ENCODE measurements at places on chromosomes 2 and 18.

GRCh38 chr18:44309185-44309584 lies 371.5 kb upstream of the SETBP1 start:
- DNase-seq, result no peak

- no peak for DNase-seq
These were observed 174.9 kb downstream of the RAB3GAP1 start for GRCh38 chr2:135226961-135227360.

GRCh38 chr2:45352506-45352905 lies 258.6 kb downstream of the SRBD1 start:
- DNase-seq, result no peak

GRCh38 chr2:96534141-96534540 lies 2.4 kb upstream of the ARID5A start:
- DNase-seq, result no peak

DNA sequence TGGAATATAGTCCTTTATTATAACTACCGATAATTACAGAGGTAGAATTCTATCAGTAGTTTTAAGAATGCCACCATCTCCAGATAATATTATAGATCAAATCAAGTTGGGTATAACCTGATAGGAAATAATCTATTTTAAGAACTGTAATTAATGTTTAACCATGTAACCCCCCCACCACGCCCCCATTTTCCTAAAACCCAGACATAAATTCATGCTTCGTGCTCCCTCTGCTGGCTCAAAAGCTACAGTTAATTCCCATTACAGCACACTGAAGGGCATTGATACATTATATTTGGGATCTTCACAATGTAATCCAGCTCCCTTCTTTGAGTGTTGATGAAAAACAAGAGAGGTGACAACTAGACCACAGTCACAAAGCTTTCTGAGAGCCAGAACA lies 228.0 kb upstream of the SMAD7 start:
- DNase-seq, result no peak

DNA sequence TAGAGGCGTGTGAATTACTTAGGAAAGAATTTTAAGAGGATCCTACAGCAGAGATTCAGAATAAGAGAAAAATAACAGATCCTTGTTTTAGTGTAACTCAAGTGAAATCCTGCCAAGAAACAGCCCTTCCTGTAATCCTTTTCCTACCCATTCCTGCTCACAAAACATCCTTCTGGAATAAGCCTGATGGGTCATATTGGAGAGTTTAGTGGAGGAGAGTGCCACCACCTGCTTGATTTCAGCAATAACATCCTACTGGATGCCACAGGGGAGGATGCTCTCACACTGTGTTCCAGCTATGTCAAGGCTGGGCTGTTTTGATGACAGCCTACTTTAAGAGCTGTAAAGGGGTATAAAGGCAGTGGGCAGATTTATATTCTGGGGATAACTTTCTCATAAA lies 54.8 kb upstream of the CCDC178 start:
- DNase-seq, result no peak

DNA sequence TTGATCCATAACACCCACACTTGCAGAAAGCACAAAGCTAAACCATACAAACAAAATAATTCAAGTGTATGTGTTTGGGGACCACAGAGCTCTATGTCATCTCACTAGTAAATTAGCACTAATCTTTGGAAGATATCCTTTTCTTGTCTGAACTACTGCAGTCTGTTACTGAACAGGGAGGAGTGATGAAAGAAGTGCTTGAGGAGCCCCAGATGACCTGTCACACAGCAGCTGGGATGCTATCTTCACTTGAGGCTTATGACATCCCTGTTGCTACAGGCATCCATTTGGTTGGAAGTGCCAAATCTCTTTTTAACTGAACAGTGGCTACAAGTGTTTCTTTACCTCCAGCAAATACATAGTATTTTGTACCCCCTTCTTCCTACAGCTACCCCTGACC lies 386.3 kb upstream of the CHAC2 start:
- no peak for DNase-seq

GRCh38 chr18:28793901-28794300 lies 617.0 kb upstream of the CDH2 start:
- DNase-seq, result no peak

DNA sequence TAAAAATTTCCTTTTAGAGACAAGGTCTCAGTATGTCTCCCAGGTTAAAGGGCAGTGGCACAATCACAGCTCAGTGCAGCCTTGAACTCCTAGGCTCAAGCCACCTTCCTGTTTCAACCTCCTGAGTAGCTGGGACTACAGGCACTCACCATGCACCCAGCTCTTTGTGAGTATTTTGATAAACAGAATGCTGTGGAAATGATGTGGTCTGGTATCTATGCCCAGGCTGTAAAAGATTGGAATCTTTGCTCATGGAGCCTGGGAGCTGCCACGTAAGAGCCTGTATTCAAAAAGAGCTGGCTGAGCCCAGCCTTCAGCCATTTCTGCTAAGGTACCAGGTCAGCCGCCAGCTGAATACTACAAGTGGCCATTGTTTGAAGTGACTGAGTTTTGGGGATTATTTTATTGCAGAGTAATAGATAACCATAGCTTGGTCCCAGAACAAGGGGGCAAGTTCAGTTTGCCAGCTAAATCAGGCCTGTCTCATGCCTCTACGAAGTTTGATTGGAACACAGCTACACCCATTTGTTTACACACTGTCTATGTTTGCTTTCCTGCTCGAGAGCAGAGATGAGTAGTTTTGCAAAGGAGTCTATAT lies 21.3 kb upstream of the ARL5A start:
- DNase-seq, result no peak

GRCh38 chr2:38121481-38121880 lies 45.5 kb upstream of the CYP1B1 start:
- no peak for DNase-seq

GRCh38 chr2:14284244-14284643 lies 348.3 kb upstream of the LRATD1 start:
- DNase-seq, result no peak

DNA sequence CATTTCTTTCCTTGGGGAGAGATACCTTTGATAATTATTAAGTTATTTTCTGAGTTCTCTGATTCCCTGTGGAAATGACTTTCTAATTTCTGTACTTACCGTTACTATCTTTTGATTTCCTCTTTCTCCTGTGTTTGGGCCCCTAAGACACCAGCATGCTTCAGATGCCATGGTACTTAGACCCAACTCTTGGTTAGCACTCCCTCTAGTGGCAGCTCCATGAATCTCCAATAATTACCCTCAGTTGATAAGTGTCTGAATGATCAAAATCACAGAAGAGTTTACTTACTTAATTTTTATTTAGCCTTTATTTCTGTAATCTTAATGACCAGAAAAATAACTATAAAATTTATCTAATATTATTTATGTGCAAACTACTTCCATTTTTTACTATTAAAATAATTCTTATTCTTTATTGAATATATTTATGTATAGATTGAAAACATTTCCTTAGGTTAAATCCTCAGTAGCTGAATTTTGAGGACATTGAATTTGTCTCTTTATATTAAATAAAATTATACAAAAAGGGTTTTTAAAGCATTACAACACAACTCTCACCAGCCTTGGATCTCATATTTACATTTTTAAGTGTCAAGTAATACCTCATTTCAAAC lies 300.4 kb downstream of the KCNS3 start:
- DNase-seq, result no peak

DNA sequence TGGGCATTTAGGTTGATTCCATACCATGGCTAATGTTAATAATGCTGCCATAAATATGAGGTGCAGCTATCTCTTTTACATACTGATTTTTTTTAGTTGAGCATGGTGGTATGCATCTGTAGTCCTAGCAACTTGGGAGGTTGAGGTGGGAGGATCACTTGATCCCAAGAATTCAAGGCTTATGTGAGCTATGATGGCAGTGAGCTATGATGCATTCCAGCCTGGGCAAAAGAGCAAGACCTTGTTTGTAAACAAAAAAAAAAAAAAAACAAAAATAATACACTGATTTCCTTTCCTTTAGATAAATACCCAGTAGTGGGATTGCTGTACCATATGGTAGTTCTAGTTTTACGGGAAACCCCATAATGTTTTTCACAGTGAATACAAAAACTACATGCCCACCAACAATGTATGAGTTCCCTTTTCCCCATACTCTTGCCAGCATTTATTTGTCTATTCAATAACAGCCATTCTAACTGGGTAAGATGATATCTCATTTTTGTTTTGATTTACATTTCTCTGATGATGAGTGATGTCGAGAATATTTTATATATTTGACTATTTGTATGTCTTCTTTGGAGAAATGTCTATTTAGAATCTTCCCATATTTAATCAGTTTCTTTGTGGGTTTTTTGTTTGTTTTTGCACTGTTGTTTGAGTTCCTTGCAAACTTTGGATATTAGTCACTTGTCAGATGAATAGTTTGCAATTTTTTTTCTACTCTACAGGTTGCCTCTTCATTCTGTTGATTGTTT lies 281.0 kb upstream of the KYNU start:
- no peak for DNase-seq

DNA sequence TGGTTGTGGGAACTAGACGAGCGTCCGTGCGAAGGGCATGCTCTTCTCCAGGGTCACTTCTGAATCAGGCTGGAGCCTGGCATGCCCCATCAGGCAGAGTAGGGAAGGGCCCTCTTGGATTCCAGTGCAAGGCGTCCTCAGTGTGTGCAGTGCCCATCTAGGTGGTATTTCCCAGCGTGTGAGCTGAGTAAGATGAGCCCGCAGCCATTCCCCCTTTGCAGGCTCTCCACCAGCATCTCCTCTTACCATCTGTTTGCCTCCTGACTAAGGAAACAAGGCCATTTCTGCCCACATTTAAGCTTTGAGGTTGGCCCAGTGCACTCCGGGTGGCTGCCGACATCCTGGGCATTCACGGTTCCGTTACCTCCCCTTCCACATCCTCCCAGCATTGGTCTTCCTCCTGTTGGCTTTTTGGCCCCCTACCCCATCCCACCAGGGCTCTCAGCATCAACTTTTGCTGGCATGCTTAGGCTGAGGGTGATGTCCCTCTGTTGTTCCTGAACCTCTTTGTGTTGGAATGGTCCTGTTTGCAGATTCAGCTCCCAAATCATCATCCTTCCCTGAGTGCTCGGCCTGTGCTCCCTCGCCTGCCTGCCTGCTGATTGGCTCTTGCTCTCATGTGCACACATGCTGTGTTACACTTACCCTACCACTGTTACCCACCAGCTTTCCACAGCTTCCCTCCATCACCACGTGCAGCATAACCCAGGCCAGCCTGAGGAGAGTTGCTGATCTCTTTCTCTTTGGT lies 11.8 kb downstream of the CEP68 start:
- DNase-seq, result peak; percentile 21

GRCh38 chr2:208529796-208530195 lies 123.2 kb downstream of the PTH2R start:
- no peak for DNase-seq

GRCh38 chr2:47724221-47724981 lies 58.5 kb upstream of the MSH6 start:
- no peak for DNase-seq

DNA sequence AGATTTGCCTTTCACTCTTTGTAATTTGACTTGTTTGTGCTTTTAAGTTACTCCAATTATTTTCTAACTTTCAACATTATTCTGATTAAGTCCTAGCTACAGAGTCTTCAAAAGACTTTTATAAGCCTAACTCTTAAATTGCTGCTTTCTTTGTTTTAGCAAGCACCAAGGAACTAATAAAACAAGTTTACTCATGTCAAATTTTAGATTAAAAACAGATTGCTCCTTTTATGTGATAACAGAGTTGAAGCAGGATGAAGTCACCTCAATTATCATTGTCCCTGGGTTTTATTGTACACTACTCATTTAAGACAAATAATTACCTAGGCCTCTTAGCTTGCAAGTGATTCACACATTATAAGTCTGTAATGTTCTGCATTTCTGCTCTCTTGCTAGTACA lies 678.4 kb downstream of the ERBB4 start:
- no peak for DNase-seq

GRCh38 chr2:151827564-151828142 lies 568 bp downstream of the ARL5A start:
- DNase-seq, result no peak

GRCh38 chr2:96550787-96551604 lies 14.4 kb downstream of the ARID5A start:
- no peak for DNase-seq

GRCh38 chr18:79373736-79374135 lies 22.0 kb upstream of the NFATC1 start:
- DNase-seq, result no peak

DNA sequence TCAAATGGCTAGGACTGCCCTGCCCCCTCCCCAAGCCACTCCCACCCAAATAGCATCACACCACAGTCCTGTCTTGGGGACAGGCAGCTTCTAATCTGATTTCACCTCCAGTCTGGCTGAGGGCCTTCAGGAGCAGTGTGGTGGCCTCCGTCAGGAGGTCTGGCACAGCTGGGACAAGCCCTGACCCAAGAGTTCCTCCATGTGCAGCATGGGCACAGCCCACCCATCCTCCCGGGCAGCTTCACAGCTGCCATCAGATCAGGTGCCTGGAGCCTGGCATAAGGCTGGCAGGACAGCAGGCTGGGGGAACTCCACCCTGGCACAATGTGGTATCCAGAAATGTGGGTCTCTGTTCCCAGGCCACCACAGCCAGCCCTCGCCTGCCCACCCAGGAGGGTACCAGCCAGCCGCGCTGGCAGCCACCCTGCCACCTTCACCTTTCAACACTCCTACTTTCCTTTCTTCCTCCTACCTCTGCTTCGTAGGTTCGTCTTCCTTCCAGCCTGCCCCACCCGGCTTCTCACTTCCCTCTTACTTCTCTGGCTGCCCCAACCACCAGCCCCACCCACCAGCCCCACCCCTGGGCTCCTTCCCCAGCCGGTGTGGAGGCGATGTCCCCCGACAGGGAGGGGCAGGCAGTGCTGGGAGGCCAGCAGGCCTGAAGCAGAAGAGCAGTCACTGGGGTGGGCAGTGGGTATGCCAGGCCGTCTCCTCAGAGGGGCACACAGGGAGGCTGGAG lies at the start of gene CAPG:
Gene CAPG, minus strand, starts transcription at position 522 of the 739 bp plus-strand sequence. CDS start 8,221 bp downstream, outside the sequence.
- peak; percentile 34 for DNase-seq

- DNase-seq, result no peak
These were observed 88.6 kb downstream of the SMAD7 start for GRCh38 chr18:48862132-48862531.

DNA sequence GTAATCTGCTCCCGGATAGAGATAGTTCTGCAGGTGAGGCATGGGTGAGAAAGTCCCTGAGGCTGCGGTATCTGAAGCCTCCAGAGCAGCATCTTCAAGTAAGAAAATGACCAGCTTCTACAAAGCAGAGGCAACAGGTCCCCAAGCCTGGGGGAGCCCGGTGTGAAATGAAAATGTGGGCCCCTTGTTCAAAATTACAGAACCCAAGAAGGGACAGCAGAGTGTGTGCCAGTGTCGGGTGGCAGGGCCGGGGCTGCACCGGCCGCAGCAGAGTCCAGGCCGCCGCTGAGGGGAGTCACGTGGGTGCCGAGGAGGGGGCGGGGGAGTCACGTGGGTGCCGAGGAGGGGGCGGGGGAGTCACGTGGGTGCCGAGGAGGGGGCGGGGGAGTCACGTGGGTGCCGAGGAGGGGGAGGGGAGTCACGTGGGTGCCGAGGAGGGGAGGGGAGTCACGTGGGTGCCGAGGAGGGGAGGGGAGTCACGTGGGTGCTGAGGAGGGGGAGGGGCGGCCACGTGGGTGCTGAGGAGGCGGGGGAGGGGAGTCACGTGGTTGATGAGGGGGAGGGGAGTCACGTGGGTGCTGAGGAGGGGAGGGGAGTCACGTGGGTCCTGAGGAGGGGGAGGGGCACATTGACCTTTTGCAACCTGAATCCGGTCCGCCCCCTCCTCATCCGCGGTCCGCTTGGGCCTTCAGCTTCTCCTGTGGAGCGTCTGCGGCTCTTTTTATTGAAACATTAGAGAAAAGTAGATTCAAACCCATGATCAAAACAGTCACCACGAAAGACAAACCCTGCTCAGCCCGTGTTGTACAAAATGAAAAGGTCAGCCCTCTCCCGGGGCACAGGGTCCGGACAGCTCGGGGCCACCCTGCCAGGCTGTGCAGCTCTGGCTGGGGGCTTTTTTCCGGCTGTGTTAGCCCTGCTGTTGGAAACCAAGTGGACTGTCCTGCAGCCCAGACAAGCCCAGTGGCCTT lies 10.4 kb downstream of the COLEC11 start:
- peak; percentile 46 for DNase-seq

Measured in CD4-positive, alpha-beta memory T cell (primary cell).